ENCODE measurements at places on chromosomes 5 and 9. TPM values are rescaled to one million over a fixed set of nuclear protein-coding genes. Genes with fewer than 3 reads are reported as not detected.

DNA sequence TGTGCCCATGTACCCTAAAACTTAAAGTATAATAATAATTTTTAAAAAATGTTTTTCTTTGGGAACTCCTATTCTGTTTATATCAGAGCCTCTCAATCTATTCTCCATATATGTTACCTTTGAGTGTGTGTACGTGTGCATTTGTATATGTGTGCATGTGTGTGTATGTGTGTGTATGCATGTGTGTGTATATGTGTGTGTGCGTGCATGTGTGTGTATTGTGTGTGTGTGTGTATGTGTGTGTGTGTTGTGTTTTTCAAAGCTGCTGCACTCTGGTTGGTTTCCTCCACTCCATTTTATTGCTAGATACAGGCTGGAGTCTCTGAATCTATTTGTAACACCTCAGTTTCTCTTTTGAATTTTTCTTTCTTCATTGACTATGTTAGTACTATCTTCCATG, 20.0 kb downstream of the SURF6 start:
- DNase-seq: no peak

- no peak for DNase-seq
Observed at GRCh38 chr5:18220631-18221030, 586.4 kb downstream of the TAF11L14 start.

DNA sequence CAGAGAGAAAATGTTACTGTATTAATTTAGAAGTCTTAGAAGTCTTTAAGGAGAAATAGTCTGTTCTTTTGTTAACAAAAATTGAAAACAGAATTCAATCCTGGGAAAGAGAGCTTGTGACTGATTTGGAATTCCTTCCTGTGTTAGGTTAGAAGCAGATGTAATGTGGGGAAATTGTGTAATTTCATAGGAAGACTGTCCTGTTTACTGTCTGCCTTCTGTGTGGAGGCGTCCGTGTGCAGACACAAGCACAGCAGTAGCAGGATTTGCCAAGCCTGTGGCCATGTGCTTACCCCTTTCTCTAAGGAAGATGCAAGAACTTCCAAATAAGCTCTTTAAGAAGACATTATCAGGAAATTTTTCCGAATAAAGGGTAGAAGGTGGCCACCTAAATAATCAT, 36.7 kb upstream of the F2R start:
- DNase-seq: no peak

DNA sequence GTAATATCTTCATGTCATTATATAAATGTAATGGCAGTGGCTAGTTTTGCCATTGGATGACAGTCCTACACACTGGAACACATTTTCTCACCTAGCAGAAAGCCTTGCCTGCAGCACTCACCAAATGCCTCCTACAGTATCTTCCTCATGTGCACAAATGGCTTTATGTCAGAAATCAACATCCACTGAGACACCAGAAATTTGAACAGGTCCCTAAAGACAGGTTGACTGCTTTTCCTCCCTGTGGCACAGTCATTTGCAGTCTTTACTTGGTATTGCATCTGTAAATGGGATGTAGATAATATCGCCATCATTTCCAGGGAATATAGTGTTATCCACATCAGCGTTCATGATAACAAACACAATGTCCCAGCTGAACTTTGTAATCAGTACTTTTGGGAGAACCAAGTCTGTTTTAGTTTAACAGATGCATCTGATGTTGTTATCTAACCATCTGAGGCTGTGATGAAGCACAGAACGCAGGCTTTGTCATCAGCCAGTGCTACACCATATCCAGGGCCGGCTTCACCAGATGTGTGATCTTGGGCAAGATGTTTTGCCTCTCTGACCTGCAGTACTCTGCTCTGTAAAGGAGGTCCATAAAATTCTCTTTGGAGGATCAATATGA, 83.9 kb upstream of the TAS2R1 start:
- DNase-seq: no peak

DNA sequence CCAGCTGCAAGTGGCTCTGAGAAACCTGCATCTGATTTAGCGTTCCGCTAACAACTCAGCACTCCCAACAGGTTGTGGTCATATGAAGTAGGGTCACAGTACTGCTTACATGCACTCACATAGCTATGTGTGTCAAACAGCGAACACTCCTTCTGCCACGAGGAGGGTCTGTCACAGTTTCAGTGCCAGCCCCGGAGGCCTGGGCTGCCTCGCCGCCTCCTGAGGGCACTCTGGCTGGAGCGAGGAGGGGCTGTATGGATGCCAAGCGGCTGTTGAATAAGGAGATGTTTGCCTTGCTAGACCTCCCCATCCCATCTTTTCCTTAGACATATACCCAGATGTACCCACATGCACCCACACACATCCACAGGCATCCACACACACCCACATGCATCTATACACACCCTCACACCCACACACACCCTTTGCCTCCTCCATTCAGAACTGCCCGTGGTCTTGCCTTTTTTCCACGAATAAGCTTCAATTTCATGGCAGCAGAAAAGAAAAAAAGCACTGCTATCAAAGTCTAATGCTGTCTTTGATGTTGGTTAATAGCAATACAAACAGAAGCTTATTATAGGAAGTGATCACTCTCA, 95.7 kb downstream of the HSD17B3 start:
- no peak for DNase-seq

- no peak for DNase-seq
Observed at GRCh38 chr5:125974679-125975078, 448.5 kb upstream of the GRAMD2B start.

- peak; percentile 85 for DNase-seq
Observed at GRCh38 chr9:92406477-92406876, 2.1 kb upstream of the OGN start.

GRCh38 chr5:32042551-32042961, 131.6 kb downstream of the GOLPH3 start:
- DNase-seq: no peak

DNA sequence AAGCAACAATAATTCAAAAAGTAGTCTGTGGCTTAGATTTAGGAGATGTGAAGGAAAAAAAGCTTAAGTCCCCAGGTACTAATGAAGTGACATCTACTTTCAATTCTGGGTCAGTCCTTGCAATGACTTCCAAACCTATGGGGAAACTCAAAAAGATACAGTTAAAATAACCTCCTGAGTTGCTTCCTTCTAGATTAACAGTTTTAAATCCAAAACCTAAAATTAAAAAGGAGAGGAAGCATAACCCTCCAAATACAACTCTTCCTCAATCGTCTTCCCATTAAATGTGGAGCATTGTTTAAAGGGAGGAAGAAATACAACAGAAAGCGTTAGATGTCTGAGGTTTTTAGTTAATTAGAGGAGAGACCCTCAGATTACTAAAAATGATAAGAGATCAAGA, 75.7 kb downstream of the AGTPBP1 start:
- DNase-seq: no peak

DNA sequence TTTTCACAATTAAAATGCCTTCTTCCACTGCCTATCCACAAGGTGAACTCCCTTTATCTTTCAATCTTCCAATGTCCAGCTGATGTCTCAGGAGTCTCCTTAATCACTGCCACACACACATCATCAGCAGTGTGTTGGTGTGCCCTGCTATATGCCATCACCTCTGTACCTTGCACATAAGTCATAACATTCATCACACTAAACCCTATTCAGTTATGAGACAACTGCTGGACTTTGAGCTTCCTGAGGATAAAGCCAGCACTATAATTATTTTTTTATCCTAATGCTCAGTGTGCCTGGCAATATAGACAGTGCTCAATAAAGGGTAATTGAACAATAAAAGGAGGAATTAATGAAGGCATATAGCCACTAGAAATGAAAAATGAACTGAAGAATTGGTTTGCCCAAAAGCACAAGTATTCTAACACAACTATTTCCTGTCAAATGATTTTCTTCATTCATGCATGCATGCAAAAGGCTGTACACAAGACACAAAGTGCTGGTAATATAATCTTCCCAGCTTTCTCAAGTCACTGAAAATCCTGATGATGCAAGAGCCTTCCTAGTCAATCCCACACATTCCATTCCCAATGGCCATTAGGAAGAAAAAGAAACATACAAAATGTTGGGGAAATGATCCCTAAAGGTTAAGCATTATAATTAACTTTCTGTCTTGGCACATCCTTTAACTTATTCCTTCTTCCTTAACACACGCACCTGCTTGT, 32.4 kb downstream of the LPAR1 start:
- DNase-seq: no peak

GRCh38 chr9:112224401-112225289, 49.5 kb upstream of the SUSD1 start:
- DNase-seq: no peak

GRCh38 chr5:133869519-133870335, 98.7 kb downstream of the C5orf15 start:
- DNase-seq: no peak

GRCh38 chr9:27047136-27047535, 41.7 kb upstream of the LRRC19 start:
- DNase-seq: no peak

DNA sequence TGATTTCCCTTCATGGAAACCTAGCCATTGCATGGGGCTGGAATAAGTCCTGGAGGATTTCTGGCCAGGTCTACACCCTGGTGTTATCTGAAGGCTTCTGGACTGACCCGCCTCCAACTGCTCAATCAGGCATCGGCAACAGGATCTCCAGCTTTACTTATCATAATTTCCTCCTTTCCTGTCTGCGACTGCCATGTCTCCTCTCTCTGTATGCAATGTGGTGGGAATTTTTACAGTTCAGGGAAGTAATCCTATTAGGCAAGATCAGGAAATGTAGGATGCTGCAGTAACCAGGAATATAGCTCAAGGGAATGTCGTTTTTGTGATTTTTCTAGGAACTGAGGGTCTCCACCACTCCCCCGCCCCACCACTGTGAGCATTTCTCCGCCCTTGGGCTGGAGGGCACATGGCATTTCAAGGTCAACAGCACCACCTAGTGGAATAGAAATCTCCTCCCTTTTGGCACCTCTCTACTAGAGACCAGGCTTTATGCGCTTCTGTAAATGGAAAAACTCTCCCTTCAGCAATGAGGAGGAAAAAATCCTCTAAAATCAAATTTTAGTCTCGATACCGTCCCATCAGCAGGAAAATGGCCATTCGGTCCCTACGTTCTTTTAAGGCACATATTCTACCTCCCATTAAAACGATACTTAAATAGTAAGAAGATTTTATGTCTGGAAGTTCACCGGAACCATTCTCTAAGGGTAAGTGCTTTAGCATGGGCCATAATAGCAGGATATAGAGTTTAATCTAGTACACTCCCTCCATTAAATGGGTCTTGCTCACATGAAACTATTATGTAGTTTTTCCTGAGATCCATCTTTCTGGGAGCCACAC, 93.0 kb downstream of the YTHDC2 start:
- peak; percentile 86 for DNase-seq

Gene PCDHA11
- total RNA-seq: not detected

Gene IGIP
- total RNA-seq: 2.8 TPM

Gene BARHL1
- total RNA-seq: not detected

Gene TYRP1
- total RNA-seq: not detected

Gene ACOT12
- not detected for total RNA-seq

Gene RNF44
- total RNA-seq: 74.0 TPM

Gene TEX53
- not detected for total RNA-seq

Gene HAVCR2
- 70.0 TPM for total RNA-seq

Gene GDF9
- 0.30 TPM for total RNA-seq

Gene TSSK1B
- total RNA-seq: not detected
